Spinal cord (tissue), 10 donors: ENCODE measurements at places on chromosomes 1 and 21. TPM values are rescaled to one million over a fixed set of nuclear protein-coding genes. Genes with fewer than 3 reads are reported as not detected.
A peak's percentile ranks its signal among the peaks of the same experiment; 100 is the strongest.

DNA sequence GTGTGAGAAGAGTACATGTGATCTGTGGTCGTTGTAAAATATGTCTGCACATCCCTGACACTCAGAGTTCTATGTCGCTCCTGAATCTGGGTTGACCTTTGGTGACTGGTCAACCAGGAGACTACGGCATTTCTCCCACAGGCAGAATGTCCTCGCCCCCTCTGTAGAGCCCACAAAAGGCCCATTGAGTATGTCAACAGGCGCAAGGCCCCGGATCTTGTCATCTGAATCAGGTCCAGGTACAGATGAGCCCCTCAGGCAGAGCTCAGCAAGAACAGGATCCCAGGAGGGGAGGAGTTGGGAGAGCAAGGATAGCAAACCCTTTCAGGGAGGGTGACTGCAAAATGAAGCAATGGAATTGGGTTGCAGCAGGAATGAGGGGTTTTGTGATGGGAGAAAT, 126.5 kb downstream of the MATN1 start:
- no peaks in the 10 kb centered on the region for H3K27me3 ChIP-seq
- H3K36me3 ChIP-seq = no peaks in the 10 kb centered on the region
- DNase-seq = no peak
- no peak overlapping the region for H3K27ac ChIP-seq
- no peak overlapping the region for H3K4me3 ChIP-seq

DNA sequence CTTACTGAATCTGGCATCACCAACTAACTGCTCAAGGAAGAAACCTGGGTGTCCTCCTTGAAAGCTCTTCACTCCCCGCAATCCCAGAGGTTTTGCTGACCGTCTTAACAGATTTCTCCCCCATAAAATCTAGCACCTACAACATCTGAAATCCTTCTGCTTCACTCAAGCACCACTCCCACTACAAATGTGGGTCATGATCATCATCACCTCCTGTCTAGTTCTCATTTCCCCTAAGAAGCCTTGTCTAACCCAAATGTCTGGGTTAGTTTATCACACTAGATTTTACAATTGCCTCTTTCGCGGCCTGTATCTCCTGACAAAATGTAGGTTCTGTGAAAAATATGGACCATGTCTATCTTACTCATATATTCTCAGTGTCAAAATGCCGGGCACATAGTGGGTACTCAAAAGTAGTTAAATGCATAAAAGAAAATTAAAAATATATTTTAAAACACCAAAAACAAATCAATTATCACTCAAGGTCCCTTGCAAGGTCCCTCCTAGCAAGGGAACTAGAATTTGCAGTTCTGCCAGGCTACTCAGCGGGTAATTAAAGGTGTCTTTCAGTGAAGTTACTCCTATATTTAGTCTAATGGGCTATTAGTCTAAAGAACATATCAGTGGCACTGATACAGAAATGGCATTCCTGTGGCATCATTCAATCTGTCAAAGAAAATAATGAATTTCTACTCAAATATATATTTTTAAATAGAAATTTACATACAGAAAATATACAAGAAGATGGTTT, 19.6 kb downstream of the C21orf91 start:
- H3K36me3 ChIP-seq = peaks cover 6% of the 10 kb centered on the region
- no peak overlapping the region for H3K27ac ChIP-seq
- H3K4me1 ChIP-seq = no peaks in the 10 kb centered on the region
- H3K27me3 ChIP-seq = no peaks in the 10 kb centered on the region
- no peak overlapping the region for H3K4me3 ChIP-seq
- DNase-seq = no peak

DNA sequence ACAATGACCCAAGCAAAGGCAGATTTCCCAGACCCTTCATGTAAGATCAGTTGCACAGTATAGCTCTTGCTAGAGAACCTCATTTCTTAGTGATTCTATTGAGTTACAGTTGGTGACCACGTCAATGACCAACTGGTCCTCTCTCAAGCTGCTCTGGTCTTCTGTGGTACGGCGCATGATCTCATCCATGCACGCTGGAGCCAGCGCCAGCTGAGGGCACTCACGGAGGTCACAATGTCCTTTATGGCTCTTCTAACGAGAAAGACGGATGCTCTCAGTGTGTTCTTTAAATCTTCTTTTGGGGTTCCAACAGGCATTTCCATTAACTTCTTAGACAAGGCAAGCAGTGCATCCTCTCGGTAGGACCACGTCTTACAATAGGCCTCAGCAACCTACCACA, 22.3 kb downstream of the CEP104 start:
- no peaks in the 10 kb centered on the region for H3K27me3 ChIP-seq
- no peaks in the 10 kb centered on the region for H3K4me1 ChIP-seq

DNA sequence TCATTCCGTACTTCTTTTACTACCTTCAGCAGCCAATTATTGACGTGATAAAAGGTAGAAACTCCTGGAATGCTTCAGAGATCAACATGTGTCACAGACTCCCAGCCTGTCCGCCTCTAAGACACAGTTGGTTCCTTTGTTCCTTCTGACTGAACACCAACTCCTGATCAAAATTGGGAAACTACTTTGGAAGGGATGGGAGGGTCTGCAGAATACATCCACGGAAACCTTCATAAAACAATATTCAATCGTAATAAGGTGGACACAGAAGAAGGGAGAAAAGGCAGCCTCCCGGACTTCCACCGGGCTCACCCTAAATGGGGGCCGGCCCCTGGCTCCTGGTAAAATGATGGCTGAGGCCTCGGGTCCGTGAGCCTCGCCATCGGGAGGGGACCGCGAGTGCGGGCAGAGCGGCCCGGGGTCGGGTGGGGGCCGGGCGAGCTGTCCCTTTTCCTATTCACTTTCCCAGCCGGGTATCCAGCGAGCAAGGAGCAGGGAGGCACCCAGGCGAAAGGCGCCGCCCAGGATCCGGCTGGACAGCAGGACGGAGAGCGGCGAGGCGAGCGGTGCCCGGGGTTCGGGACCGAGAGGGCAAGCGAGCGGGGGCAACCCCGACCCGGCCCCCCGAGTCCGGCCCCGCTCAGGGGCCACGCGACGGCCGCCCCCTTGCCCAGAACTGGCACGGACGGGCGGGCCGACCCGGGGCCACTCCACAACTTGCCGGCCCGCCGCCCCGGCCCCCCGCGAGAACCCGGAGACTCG, 805 bp downstream of the NRIP1 start:
- peak overlapping the region; percentile 84 for H3K27ac ChIP-seq
- no peaks in the 10 kb centered on the region for H3K4me1 ChIP-seq
- H3K36me3 ChIP-seq = no peaks in the 10 kb centered on the region
- H3K27me3 ChIP-seq = no peaks in the 10 kb centered on the region

GRCh38 chr1:109993885-109994284, 9.3 kb downstream of the AHCYL1 start:
- H3K27me3 ChIP-seq = no peaks in the 10 kb centered on the region
- no peak overlapping the region for H3K4me3 ChIP-seq
- H3K27ac ChIP-seq = peak overlapping the region; percentile 20
- H3K4me1 ChIP-seq = peaks cover 18% of the 10 kb centered on the region
- DNase-seq = peak; percentile 62
- peaks cover 3% of the 10 kb centered on the region for H3K36me3 ChIP-seq

The CYP2J2 gene
- total RNA-seq = 5.0 TPM

The AMY2B gene
- 62.1 TPM for total RNA-seq

The MYOG gene
- total RNA-seq = not detected
